ENCODE measurements at places on chromosomes 1 and 21.

GRCh38 chr1:97364086-97364485, 556.7 kb downstream of the DPYD start:
- DNase-seq, result no peak

- no peak for DNase-seq
Measured at GRCh38 chr1:240280560-240281322, 189.1 kb downstream of the FMN2 start.

DNA sequence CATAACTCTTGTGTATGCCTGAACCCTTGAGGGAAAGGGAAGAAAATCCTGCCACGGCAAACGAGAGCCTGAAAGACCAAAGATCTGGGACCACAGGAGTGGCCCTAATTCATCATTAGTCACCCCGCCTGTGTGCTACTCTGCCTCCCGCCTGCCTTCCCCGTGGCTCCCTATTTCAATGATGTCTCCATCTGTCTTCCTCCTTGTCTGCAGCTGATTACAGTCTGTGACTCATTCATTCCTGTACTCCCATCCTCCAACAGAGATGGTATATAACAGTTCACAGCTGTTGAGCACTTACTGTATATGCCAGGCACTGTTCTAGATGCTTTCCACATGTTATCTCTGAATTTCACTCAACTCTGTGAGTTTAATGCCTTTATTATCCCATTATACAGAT, 96.6 kb downstream of the SEC16B start:
- DNase-seq, result no peak

DNA sequence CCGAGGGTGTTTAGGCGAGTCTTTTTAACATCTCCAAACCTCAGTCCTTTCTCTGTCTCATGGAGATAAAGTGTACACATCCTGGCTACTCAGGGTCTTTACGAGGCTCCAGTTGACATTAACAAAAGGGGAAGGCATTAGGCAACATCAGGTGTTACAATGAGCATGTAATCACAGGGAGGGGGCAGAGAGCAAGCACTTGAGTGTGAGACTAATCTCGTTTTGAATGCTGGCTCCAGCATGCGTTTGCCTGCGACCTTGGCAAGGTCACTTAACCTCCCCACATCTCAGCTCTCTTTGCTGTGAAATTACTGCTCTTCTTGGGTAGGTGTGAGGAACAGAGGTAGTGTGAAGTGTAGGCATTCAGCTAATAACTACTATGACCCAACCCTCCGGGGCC, 3.1 kb downstream of the TNNT2 start:
- no peak for DNase-seq

- no peak for DNase-seq
Measured at GRCh38 chr1:212977781-212978645, 27.7 kb downstream of the VASH2 start.

DNA sequence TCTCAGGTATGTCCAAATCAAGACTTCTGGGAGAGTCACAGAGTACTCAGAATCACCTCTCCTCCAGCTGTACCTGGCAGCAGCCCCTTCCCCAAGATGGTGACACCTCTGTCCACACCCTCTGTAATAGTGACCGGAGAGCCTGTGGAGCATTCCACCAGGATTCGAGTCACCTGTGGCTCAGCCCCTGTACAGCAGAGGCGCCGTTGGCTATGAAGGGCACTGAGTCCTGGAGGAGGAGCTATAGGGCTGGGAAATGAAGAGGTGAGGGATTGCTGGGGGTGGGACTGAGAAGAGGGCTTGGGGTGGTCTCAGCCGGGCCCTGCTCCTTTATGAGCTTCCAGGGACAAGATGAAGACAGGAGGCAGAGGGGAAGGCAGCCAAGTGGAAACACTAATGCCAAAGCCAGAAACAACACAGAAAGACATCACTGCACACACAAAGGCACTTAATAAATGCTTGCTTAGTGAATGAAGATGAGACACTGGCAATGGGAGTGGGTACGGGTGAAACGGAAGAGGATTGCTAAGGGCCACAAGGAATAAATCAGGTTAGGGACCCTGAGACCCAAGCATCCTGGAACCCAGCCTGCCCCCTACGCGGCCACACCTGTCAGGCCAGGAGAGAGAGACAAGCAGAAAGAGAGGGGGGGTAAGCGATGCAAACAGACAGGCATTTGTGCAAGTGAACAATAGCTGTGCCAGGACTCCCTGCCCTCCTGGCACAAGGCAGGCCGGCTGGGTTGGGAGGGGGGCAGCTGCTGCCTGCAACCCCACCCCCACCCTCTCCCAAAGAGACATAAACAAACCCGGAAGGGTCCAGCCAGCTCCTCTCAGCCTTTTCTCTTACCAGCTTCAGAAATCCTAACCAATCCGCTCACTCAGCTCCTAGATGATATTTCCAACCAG, 3.9 kb downstream of the ARHGEF2 start:
- DNase-seq, result no peak

DNA sequence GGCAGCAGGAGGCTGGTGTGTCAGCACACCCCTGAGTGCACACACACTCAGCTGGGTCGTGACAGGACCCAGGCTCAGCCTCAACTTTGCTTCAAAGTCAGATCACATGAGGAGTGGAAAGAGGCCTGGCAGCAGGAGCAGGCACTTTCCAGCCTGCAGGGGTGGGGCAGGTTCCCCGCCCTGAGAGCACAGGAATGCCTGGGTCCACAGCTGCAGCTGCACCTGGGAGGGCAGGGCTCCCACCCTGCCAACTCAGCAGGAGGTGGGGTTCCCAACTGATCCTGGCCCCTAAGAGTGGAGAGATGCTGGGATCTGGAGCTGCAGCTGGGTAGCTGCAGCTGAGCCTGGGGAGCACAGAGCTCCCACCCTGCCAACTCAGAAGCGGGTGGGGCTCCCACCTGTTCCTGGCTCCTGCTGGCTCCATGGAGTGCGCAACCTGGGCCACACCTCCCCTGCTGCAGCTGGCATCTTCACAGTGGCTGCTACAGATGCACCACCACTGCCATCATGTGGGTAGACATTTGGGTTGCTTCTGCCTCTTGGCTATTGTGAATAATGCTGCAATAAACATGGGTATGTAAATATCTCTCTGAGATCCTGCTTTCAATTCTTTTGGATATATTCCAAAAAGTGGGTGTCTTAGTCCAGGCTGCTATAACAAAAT, 415.4 kb downstream of the TTLL7 start:
- no peak for DNase-seq

- no peak for DNase-seq
Measured at GRCh38 chr1:154342132-154342531, 16.8 kb downstream of the ATP8B2 start.

- no peak for DNase-seq
Measured at GRCh38 chr1:111600886-111601386, 18.7 kb upstream of the RAP1A start.

DNA sequence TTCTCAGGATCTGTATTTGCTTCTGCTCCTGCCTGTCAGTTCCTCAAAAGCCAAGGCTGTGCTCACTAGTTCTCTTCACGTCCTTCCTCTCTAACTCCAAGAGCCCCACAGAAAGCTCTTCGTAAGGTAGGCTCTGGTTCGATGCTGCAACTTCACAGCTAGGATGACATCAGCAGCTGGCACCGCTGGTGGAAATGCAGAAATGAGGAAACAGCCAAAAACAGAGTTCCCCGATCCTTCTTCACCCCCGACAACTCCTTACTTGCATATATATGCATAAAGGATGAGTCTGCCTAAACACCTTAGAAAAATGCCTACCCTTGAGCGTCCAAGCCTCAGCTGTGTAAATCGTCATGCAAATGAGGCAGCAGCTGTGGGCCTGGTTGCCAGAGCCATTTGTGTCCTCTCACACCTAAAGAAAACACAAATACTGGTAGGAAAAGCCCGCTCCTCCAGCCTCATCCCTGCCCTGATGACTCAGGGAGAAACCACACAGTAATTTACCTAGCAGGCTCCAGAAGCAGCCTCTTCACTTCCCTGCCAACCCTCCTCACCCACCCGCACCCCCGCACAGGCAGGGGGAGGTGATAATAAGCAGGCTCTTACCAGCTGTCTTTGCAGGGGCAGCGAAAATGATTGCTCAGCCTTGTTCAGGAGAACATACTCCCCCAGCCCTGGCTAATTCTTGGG, 28.2 kb downstream of the BATF3 start:
- no peak for DNase-seq

GRCh38 chr1:22731924-22732720, 21.5 kb downstream of the EPHB2 start:
- no peak for DNase-seq

- no peak for DNase-seq
Measured at GRCh38 chr1:184162281-184162680, 110.8 kb downstream of the TSEN15 start.

DNA sequence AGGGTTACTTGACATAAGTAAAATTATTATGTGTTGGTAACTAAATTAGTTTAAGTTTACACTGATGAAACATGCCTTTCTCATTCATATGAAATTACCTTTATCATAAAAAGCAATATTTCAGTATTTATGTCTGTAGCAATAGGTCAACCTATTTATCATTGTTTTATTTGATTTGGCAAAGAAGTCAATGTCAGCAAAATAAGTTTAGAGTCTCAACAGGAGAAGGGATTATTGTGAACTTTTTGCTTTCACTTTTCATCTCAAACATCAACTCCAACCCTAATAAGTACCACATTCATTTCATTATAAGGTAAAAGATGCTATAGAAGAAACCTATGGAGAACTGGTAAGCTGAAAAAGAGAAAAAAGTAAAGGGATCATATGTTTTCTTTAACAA, 1015.4 kb upstream of the ADGRL4 start:
- no peak for DNase-seq

- DNase-seq, result no peak
Measured at GRCh38 chr1:44151332-44151731, 9.9 kb upstream of the KLF18 start.

DNA sequence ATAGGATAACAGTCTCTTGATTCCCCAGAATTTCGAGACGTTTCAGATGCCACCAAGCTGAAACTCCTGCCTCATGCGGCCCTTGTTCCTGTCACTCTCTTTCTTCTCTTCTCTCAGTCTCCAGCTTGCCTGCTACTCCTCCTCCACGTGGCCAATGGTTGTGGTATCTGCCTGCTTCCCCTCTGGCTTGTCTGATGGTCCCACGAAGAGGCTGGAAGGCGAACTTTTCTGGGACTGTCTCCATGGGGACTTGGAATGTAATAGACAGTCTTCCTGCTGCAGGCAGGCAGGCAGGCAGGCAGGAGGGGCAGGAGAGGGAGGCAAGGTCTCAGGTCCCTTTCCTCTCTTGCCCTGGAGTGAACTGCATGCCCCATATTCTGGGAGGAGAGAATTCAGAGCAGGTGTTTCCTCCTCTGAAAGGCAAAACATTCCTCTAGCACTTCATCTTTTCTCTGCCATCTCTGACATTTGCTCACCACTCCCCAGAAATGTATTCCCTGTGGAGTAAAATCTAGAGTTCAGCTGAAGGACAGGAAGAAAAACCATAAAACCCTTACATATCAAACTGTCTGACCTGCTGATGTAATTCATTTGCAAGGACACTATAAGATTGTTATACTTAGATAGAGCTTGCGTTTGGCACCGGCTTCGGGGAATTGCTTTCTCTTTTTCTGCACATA, 64.1 kb upstream of the GNG12 start:
- no peak for DNase-seq

DNA sequence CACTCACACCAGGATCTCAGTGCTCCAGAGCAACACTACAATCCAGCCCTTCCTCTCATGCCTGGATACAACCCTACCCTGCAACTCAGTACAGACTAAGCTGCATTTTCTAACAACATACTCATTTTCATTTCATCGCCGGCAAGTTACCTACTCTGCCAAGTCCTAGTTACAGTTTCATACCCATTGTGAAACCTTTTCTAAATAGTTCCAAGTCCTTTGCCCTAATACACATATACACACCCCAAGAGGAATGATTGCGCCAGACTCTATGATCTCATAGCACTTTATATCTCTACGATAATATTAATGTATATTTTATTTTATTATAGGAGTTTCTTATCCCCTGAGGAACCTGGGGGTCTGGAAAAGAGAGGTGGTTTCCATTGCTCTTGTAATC, 122.4 kb downstream of the LMX1A start:
- no peak for DNase-seq

DNA sequence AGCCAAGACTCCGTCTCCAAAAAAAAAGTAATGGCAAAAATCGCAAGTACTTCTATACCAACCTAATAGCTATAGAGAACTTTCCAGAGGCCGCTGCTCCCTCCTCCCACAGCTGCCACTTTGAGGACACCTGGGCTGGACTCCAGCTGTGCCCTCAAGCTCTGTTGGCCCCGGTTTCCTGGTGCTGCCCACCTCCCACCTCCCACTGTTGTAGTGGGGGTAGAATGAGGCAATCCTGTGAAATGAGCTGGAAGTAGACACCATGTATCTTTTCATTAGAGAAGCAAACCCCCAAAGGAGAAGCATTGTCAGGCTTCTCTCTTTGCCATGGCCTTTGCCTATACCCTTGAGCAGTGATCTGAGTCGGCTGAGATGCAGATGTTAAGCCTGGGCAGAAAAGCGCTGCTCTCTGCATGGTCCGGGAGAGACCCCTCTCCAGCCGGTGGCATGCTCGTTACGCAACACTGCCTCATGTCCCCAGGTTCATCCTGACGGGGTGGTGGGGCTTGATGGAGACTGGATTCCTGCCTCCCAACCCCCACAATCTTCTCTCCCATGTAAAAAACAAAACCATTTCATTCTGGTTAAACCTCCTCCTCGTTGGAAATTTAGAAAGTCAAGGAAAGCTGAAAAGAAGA, 39.7 kb downstream of the SIM2 start:
- DNase-seq, result no peak

DNA sequence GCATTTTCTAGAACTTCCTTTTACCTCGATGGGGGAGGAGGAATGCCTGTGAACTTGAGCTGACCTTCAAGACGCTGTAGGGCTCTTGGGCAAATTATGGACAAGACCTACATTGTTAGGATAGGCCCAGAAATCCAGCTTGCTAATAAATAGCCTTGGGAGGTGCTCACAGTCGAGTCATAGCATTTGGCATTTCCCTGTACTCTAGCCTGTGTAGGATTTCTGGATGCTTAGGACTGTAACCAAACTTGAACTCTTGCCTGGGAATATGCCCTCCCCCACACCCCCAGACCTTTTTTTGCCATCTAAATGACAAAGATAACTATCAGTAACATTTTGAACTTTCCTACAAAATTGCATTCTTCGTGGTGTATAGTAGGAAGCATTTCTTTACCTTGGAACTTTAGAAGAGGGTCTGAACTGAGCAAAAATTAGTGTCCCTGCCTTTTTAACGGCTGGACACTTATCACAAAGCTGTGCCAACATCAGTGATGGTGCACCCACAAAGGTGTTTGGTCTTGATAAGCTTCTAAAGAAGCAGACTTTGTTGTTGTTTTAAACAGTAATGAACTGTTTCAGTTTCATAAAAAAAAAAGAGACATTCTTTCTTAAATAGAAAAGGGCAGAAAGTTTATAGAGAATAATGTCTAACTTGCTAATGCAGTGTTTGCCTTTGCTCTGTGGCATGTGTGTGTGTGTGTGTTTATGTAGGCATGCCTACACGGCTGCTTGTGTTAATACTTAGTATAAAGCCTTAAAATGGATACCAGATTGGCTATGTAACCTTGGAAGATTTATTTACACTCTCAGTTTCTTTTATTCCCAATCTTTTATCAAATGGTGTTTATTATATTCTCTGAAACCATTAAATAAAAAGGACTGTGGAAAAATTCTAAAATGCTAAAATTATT, 88.2 kb downstream of the NFIA start:
- no peak for DNase-seq

GRCh38 chr21:39955326-39955725, 88.1 kb downstream of the PCP4 start:
- DNase-seq, result no peak

GRCh38 chr1:197150336-197151005, 4.0 kb upstream of the ASPM start:
- no peak for DNase-seq

GRCh38 chr1:54859700-54860391, 27.1 kb downstream of the DHCR24 start:
- no peak for DNase-seq
